ENCODE measurements at places on chromosomes 7 and 10.

GRCh38 chr10:16381083-16381482 is 55.7 kb upstream of the PTER start:
- no peak overlapping the region for H3K27ac ChIP-seq
- H3K27me3 ChIP-seq: peaks cover 14% of the 10 kb centered on the region
- no peaks in the 10 kb centered on the region for H3K36me3 ChIP-seq
- DNase-seq: no peak
- no peaks in the 10 kb centered on the region for H3K4me1 ChIP-seq
- no peak overlapping the region for H3K4me3 ChIP-seq

GRCh38 chr7:16875861-16876260 is 5.9 kb downstream of the AGR3 start:
- H3K27ac ChIP-seq: no peak overlapping the region
- no peak for DNase-seq
- H3K27me3 ChIP-seq: no peaks in the 10 kb centered on the region
- H3K4me3 ChIP-seq: no peak overlapping the region

GRCh38 chr10:115624448-115624847 is 531.3 kb downstream of the ATRNL1 start:
- no peaks in the 10 kb centered on the region for H3K36me3 ChIP-seq
- H3K27ac ChIP-seq: no peak overlapping the region
- no peaks in the 10 kb centered on the region for H3K27me3 ChIP-seq
- DNase-seq: no peak
- H3K4me1 ChIP-seq: no peaks in the 10 kb centered on the region

DNA sequence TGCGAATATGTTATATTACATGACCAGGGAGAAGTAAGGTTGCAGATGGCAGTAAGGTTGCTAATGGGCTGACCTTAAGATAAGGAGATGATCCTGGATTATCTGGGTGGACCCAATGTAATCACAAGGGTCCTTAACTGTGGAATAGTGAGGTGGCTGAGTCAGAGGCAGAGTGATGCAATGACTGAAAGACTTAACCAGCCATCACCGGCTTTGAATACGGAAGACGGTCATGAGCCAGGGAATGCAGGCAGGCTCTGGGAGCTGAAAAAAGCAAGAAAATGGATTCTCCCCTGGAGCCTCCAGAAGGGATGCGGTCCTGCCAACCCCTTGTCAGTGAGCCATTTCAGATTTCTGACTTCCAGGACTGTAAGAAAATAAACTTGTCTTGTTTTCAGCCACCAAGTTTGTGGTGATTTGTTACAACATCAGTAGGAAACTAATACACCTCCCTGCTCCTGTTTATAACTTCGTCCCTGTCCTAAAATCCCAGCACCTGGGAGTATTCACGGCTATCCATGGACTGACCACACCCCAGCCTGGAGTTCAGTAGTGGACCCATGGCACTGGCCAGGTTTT is 4.6 kb upstream of the C10orf95 start:
- H3K4me3 ChIP-seq: no peak overlapping the region
- peaks cover 4% of the 10 kb centered on the region for H3K36me3 ChIP-seq
- no peaks in the 10 kb centered on the region for H3K27me3 ChIP-seq
- H3K4me1 ChIP-seq: peaks cover 40% of the 10 kb centered on the region

GRCh38 chr10:43775384-43775783 is 126.7 kb upstream of the ZNF32 start:
- H3K27ac ChIP-seq: no peak overlapping the region
- no peak overlapping the region for H3K4me3 ChIP-seq
- peaks cover 6% of the 10 kb centered on the region for H3K27me3 ChIP-seq
- H3K4me1 ChIP-seq: peaks cover 13% of the 10 kb centered on the region
- H3K36me3 ChIP-seq: peaks cover 3% of the 10 kb centered on the region
- DNase-seq: no peak

DNA sequence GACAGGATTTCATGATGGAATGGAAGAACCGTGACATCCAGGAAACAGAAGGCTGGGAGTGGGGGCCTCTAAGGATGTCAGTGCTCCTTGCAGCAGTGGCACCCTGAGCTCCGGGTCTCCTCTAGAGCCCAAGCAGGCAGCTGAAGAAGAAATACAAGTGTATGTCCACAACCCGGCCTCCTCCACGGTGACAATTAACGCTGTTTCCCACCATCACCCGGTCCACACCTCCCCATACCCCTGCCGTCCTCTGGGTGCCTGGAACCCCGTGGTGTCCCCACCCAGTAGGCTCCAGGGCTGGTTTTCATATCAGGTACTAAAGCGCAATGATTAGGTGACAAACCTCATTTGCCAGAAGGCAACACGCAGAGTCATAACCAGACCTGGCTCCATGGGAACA is 30.3 kb downstream of the GRID1 start:
- no peak for DNase-seq
- H3K4me1 ChIP-seq: no peaks in the 10 kb centered on the region
- no peaks in the 10 kb centered on the region for H3K36me3 ChIP-seq
- no peak overlapping the region for H3K4me3 ChIP-seq
- H3K27ac ChIP-seq: no peak overlapping the region

DNA sequence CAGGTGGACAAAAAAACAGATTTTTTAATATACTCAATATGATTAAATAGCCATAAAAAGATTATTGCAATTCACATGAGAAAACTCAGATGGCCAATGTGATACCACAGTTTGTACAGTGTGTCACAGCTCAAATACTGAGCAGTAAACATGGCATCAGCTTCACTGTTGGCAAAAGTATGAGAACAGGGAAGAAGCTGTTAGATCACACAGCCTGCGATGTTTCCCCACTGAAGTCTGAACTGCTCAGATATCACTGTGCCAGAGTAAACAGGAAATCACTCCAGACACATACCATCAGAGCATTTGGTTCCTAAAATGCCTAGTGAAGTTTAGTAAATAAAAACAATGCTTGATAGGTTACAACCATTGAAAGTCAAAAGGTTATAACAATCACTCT is 347.8 kb downstream of the ETV1 start:
- no peaks in the 10 kb centered on the region for H3K36me3 ChIP-seq
- no peaks in the 10 kb centered on the region for H3K4me1 ChIP-seq
- DNase-seq: no peak
- no peak overlapping the region for H3K27ac ChIP-seq
- no peaks in the 10 kb centered on the region for H3K27me3 ChIP-seq

DNA sequence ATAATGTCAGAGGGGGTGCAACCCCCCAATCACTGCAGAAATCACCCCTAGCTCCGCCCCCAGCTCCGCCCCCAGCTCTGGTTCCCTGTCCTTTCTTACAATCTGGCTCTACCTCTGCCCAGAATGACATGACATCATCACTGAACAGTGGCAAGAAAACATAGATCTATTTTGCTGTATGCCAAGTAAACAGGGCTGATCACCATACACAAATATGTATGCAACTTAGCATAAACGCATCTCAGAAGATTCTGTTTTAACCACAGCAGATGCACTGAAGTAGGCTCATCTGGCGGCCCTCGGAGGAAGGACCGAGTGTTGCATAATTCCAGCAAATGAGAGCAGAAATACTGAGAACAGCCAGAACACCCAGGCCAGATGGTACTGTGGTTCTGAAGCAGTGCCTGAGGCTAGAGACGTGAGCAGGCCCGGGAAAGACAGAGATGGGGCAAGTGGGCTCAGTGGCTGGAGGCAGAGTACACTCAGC is 293.3 kb upstream of the KLF14 start:
- peak overlapping the region; percentile 68 for H3K4me3 ChIP-seq
- H3K27me3 ChIP-seq: no peaks in the 10 kb centered on the region
- DNase-seq: peak; percentile 60
- H3K4me1 ChIP-seq: peaks cover 85% of the 10 kb centered on the region
- peak overlapping the region; percentile 99 for H3K27ac ChIP-seq

GRCh38 chr10:128160297-128160711 is 34.1 kb upstream of the MKI67 start:
- H3K4me3 ChIP-seq: no peak overlapping the region
- no peaks in the 10 kb centered on the region for H3K36me3 ChIP-seq
- peaks cover 5% of the 10 kb centered on the region for H3K27me3 ChIP-seq
- DNase-seq: no peak
- peaks cover 6% of the 10 kb centered on the region for H3K4me1 ChIP-seq
- no peak overlapping the region for H3K27ac ChIP-seq

- no peak overlapping the region for H3K27ac ChIP-seq
- no peak for DNase-seq
- no peak overlapping the region for H3K4me3 ChIP-seq
- H3K27me3 ChIP-seq: no peaks in the 10 kb centered on the region
These were observed 120.9 kb downstream of the TWIST1 start for GRCh38 chr7:18996583-18996982.
